ENCODE measurements at places on chromosomes 6 and 20. TPM values are rescaled to one million over a fixed set of nuclear protein-coding genes. Genes with fewer than 3 reads are reported as not detected.
A peak's percentile ranks its signal among the peaks of the same experiment; 100 is the strongest.

Gene LRRN4
- not detected for polyA plus RNA-seq

DNA sequence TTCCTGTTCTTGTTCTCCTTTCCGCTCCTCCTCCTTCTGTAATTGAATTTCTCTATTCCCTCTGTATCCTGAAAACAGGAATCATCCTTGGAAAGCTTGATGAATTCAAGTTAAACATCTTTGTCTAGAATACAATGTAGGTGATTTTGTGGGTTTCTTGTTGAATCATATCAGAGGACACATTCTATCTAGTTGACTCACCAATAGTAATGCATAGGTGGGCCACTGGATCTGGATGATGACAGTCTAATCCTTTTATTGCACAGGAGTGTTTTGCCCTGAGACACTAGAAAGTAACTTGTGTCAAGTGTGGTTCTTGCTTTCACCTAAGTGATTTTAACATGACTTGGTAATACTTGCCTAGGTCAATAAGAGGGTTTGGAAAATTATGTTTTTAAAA lies 164.3 kb downstream of the RFPL4B start:
- no peak for DNase-seq

Gene IL17F
- not detected for polyA plus RNA-seq

GRCh38 chr6:7261852-7262461 lies 51.0 kb downstream of the SSR1 start:
- no peak for DNase-seq

- DNase-seq = no peak
Measured at GRCh38 chr20:33606118-33606771, 55.9 kb upstream of the C20orf144 start.

DNA sequence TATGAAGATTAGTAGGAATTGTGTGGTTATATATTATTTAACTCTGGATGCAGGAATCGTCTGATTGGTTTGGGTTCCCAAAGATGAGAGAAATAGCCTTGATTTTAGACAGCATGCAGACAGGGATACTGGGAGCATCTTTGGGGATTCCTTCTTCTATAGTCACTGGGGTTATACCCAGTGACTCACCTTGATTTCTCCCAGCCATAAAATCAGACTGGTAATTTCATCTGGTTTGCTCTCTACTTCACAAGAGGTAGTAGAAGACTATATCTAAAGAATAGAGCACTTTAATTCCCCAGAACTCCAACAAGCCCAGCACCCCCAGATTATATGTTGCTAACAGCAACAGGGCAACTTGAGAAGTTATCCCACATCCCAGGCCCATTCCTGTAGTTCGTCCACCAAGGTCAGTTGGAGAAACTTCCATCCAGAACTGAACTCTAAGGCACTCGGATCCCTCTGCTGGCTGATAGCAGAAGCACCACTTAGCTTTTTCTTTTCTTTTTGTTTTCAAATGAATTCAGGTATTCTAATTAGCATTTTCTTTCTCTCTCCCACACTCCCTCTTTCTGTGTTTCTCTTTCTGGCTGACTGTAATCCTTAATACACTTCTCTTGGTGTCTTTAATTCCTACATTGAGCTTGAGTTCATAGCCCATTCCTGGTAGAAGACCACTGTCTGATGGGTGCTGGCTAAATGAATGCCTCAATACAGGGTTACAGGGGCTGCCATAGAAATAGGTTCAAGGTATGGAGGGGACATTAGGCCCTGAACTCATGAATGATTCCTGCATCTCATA lies 20.4 kb upstream of the EFHC1 start:
- DNase-seq = peak; percentile 59

DNA sequence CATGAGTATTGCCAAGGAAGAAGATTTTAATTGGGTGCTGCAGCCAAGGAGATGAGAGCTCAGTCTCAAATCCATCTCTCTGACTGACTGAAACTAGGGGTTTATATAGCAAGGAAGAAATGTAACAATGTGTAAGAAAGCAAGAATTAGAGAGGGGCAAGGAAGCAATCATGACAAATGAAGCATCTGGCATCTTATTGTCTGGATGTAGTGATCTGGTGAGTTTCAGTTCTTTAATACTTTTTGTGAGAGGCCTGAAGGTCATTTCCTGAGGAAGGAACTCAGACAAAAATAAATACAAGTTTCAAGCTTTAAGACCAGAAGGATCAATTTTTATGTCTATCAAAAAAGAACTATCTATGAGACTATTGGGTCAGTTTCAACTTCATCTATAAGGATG lies 64.2 kb downstream of the HTR1E start:
- no peak for DNase-seq

Gene MYLIP
- polyA plus RNA-seq = 16.9 TPM

DNA sequence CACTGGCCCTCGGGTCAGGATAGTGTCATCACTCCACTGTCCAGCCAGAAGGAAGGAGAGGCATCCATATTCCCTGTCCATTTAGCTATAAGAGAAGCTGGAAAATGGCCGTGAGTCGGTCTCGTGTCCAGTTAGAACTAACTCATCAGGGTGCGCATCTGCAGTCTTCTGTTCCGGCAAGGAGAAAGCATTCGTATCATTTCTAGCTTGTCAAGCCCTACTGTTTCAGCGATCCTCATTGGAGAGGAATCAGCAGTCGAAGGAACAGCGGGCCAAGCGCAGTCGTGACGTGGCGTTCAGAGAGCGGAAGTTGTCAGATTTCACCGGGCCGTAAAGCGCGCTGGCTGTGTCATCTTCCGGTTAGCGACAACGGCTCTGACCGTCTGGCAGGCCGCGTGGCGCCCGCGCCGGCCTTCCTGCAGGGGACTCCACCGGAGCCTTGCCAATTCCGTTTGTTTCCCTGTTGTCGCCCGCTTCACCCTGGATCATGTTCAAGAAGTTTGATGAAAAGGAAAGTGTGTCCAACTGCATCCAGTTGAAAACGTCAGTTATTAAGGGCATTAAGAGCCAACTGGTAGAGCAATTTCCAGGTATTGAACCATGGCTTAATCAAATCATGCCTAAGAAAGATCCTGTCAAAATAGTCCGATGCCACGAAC lies 32.9 kb downstream of the HM13 start:
- DNase-seq = peak; percentile 95

DNA sequence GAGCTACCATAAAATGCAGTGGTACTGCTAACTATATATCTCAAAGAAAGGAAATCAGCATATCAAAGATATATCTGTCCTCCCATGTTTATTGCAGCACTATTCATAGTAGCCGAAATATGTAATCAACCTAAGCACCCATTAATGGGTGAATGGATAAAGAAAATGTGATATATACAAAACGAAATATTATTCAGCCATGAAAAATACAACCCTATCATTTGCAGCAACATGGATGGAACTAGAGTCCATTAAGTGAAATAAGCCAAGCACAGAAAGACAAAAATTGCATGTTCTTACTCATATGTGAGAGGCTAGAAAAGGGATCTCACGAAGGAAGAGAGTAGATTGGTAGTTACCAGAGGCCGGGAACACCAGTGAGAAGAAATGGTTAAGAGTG lies 126.1 kb downstream of the PDE10A start:
- DNase-seq = no peak

DNA sequence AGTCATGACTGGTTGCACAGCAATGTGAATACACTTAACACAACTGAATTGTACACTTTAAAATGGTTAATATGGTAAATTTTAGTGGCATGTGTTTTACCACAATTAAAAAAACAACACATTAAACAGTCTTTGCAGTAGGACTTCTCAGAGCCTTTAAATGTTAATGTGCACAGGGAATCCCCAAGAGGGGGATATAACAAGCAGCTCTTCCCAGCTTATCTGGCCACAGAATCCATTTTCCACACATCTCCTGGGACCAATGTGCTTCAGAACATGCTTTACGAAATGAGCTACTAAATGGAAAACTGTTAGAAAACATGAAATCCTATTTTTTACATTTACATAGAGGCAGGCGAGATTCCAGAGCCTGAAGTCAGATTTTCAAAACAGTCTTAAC lies 44.4 kb downstream of the FYN start:
- no peak for DNase-seq

- DNase-seq = no peak
Measured at GRCh38 chr6:73471686-73472290, 10.3 kb downstream of the MTO1 start.

Gene ZSCAN23
- 0.28 TPM for polyA plus RNA-seq

Gene FITM2
- 4.4 TPM for polyA plus RNA-seq

Gene BAG2
- 1.1 TPM for polyA plus RNA-seq

- peak; percentile 72 for DNase-seq
Measured at GRCh38 chr6:26249707-26249956, 115.4 kb upstream of the BTN3A2 start.

GRCh38 chr20:49891476-49892110 lies 23.7 kb downstream of the SPATA2 start:
- no peak for DNase-seq

- no peak for DNase-seq
Measured at GRCh38 chr6:122040261-122040660, 359.2 kb upstream of the HSF2 start.

- DNase-seq = no peak
Measured at GRCh38 chr6:166471797-166472260, 89.1 kb upstream of the MPC1 start.

DNA sequence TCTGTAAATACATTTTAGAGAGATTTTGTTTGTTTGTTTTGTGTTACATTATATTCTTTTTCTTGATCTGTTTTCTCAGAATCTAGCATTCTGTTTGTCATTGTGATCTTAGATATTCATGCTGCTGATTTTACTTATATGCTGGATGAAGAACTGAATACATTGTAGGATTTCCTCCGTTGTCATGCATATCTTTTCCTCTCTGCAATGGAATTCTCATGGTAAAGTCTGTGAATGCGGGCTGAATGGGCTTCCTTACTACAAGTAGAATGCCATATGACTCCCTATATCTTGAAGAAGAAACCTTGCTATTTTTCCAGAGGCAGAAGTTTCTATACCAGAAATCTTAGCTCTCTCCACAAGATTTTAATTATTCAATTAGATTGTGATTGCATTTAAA lies 2.4 kb upstream of the DEFB114 start:
- DNase-seq = no peak

Gene PLN
- polyA plus RNA-seq = not detected

GRCh38 chr20:63441136-63442099 lies 31.0 kb downstream of the KCNQ2 start:
- DNase-seq = no peak

- DNase-seq = no peak
Measured at GRCh38 chr20:47271046-47271615, 85.4 kb downstream of the ZMYND8 start.

DNA sequence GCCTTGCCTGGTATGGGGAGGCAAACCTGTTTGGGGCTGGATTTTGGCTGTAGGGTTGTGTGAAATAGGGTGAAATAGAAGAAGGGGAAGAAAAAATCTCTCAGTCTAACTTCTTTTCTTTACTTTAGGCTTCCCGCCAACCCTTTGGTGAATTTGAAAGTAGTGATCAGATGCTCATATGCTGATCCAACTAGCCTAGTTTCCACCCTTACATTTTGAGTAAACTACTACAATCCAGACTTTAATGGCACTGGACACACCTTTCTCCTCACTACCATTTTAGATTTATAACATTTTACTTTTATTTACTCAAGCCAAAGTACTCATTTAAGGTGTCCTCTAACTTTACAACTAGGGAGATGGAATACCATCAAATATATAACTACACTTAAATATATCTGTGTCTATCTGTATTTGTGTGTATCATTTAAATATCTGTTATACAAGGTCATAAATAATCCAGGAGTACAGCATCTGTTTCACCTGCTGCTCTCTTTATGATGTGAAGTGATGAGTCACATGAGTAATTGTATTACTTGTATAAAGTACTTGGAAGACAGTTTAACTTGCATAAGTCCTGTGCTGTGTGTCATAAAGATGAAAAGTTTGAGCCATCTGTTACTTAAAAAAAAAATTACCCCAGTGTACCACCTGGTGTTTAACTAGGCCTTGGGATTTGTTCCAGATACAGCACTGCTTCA lies 172.1 kb downstream of the CDKAL1 start:
- no peak for DNase-seq

GRCh38 chr20:41978246-41978790 lies 360.1 kb upstream of the CHD6 start:
- no peak for DNase-seq

Gene GJA10
- not detected for polyA plus RNA-seq

DNA sequence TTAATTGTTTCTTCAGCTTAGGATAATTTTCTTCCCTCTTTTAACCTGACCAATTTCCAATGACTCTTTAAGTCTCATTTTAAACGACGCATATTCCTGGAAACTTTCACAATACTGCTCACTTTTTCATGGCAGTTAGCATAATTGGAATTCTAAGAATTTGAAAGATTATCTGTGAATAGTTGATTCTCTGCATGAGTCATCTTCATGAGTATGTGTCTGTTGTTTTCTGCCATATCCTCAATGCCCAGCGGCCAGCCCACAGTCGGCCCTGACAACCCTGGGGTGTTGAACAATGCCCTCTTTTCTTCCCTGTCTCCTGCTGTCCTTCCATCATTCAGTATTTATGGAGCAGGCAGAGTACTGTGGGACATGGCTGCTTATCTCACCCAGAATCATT lies 554.2 kb downstream of the CDH26 start:
- DNase-seq = no peak

DNA sequence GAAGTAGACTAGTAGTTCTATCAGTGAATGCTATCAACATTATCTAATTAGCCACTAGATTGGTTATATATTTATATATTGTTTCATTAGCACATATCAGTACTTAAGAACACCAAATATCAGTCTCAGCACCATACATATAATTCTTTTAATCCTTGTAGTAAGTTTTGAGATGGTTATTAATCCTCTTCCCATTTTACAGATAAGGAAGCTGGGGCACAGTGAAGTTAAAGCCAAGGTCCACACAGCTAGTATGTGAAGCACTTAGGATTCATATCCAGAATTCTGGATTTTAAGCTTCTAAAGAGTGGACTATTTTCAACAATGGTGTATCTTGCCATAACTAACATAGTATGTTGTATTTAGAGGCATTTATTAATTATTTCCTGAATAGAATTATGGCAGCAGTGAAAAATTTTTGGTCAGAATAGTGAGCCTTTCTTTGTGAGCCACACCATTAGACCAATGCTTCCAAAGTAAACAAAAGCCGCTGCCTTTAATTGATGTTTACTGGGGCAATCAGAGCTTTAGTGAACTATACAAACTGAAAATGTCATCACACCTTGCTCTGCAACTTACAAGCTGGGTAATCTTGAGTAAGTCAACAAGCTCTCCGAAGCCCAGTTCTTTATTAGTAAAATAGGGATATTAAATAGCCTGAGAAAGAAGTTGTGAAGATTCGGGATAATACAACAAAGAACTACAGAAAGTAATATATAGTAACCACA lies 41.9 kb upstream of the HBS1L start:
- no peak for DNase-seq

DNA sequence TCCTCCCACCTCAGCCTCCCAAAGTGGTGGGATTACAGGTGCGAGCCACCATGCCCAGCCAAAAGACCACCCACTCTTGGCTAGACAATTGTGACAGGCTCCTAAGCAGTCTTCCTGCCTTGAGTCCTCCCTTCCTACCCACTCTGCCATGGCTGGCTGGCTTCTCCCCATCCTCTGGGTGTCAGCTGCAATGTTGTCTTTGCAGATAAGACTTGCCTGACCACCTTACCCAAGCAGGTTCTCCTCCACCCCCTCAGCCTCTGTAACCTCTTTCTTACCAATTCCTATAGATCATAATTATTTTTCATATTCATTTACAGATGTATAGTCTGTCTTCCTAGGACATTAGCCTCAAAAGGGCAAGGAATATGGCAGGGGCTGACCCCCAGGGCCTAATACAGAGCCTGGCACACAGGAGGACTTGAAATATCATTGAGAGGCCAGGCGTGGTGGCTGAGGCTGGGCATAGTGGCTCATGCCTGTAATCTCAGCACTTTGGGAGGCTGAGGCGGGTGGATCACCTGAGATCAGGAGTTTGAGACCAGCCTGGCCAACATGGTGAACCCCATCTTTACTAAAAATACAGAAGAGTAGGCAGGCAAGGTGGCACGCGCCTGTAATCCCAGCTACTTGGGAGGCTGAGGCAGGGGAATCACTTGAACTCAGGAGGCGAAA lies 28.7 kb upstream of the SPAG4 start:
- no peak for DNase-seq

Measured in endothelial cell of umbilical vein (primary cell).